NCI-H1092 (cell line): ENCODE measurements at places on chromosomes 1 and 21.

DNA sequence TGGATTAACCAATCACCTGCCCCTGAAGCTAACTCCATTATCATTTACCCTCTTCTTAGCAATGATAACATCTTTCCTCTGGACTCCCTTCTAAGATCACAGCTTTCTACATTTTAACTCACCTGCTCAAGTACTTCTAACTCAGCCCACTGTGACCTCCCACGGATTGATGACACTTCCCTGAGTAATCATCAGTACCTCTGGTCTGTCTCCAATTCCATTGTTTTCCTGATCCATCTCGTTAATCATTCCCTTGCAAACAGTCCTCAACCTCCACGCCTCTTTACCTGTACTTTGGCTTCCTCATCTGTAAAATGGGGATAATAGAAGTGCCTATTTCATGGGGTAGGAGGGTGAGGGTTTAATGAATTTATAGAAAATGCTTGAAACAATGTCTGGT, 195.3 kb upstream of the APP start:
- no peak for DNase-seq

DNA sequence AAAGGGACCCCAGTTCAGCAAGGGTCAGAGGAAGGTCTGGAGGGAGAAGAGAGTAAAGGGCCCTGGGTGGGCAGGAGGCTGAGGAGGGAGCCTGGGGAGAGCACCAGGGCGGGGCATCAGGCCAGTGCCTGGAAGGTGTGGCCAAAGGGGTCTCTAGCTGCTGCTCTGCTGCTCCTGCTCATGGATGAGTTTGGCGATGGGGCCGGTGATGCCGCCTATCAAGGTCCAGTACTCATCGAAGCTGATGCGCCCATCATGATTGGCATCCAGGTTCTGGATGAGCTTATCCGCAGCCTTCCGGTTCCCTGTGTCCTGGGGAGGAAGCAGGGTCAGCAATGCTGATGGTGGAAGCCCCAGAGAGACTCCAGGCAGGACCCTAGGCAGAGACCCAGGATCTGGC, 5.6 kb downstream of the S100A16 start:
- DNase-seq = no peak

GRCh38 chr1:15826810-15827507, 19.5 kb upstream of the UQCRHL start:
- no peak for DNase-seq

DNA sequence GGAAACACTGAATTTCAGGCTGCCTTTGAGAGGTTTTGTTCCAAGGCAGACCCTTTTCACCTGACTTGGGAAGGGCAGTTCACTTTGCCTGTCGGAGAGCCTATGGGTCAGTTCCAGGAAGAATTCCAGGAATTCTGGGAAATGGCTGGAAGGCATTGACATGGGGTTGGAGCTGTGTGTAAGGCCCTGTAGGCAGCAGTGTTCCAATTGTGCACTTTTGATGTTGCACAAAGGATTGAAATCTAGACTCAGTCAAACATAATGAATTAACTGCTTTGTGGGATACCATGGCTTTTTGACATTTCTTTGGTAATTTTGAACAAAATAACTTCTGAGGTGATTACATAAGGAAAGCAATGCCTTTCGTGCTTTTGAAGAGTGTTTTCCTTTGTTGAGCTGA, 184.6 kb downstream of the SDCCAG8 start:
- DNase-seq = no peak

DNA sequence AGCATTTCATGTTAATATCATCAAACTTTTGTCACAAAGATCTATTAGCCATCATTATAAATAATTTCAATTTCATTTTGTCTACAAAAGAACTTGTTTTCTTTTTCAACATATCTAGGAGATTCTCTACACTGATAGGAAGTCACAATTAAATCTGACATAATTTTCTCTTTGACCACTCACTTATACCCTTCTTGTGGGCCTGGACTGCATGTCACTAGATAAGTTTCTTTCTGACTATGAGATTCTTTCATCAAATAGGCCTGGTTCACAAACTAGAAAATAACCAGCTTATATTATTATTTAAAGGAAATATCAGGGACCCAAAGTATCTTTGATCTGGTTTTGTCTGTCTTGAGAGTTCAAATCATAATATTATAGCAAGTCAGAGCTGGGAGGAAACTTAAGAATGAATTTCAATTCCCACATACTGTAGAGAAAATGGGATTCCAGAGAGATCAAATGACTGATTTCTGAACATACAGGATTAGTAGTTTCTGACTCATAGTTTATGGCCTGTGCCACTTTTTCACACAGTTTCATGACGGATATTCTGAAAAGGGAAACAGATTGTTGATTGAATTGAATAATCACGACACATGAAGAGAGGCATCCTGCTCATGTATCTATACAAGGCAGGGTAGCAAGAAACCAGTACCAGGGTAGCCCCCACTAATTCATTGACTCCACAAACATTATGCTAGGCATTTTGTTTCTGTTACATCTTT, 355.8 kb downstream of the GPATCH2 start:
- no peak for DNase-seq

- DNase-seq = no peak
Observed at GRCh38 chr1:9628541-9629444, 22.7 kb upstream of the PIK3CD start.

DNA sequence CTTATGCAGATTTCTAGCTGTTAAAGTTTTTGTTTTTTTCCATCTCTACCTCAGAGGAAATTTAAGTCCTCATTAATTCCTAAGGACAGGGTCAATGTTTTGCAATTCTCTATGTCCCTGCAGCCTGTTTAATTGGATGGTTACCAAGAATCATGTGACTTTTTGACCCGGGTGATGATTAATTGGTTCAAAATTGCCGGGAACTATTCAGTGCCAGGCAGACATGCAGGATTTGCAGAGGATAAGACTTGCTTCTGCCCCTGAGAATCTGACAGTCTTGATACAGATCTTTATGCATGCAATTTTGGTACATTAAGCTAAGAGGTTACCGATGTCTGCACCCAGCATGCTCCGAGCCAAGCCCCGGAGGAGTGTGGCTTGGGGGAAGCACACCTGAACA, 87.9 kb downstream of the PLPP3 start:
- DNase-seq = no peak

- DNase-seq = no peak
Observed at GRCh38 chr1:150516616-150517015, 1.1 kb downstream of the FALEC start.

- DNase-seq = no peak
Observed at GRCh38 chr1:151494741-151495281, 16.4 kb upstream of the CGN start.

DNA sequence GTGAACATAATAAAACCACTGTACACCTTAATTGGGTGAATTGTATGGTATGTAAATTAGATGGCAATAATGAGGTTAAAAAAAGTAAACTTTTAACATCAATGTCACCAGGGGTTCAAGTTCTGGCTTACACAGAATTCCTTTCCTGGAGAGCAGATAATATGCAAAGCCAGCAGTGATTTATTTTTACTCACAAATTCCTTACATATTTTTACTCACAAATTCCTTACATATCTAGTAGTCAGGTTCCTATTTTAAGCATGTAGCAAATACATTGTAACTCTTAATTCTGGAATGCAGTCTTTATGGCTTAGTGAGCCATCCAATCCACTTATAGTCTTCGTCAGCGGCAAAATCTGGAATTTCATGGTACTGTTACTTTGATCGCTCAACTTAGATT, 1.3 kb upstream of the UBE4B start:
- no peak for DNase-seq

GRCh38 chr1:33560680-33561079, 88.2 kb downstream of the ZSCAN20 start:
- DNase-seq = no peak

DNA sequence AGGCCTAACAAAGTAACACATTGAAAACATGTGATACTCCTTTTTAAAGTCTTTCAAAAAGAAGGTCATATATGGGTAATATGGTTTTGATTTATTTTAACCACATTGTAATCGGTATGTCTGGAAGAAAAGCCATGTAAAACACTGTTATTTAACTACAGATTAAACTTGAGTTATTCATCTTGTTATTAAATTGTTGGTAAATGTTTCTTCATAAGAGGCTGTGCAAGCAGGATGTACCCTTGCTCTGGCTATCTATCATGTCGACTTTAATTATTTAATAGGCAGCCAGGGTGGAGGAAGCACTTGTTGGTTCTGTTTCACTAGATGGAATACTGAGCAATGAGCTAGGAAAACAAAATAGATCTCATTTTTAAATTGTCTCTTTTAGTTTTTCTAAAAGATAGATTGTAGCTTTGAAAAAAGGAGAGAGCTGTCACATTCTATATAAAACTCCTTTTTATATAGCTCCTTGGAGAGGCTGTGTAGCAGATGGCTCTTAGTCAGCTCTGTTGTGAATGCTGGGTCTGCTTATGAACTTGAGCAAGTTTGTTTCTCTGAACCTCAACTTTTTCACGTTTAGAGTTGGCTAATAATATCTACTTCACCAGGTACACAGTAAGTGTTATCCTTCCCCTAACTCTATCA, 39.5 kb downstream of the LRRC8B start:
- DNase-seq = no peak

GRCh38 chr1:155254228-155254713, 1.0 kb downstream of the ENTREP3 start:
- no peak for DNase-seq

- no peak for DNase-seq
Observed at GRCh38 chr1:194600716-194601115, 1414.3 kb upstream of the B3GALT2 start.

GRCh38 chr21:44448651-44449131, 6.6 kb upstream of the LRRC3 start:
- DNase-seq = no peak
